GM23338 (cell line): ENCODE measurements at places on chromosomes 3 and 15. TPM values are rescaled to one million over a fixed set of nuclear protein-coding genes. Genes with fewer than 3 reads are reported as not detected.

GRCh38 chr15:63381301-63382204, at the start of gene CA12:
TSS of gene CA12 (minus strand) at chr15:63381846. CDS start at chr15:63381720, 126 bp downstream.
- peak; percentile 77 for DNase-seq

DNA sequence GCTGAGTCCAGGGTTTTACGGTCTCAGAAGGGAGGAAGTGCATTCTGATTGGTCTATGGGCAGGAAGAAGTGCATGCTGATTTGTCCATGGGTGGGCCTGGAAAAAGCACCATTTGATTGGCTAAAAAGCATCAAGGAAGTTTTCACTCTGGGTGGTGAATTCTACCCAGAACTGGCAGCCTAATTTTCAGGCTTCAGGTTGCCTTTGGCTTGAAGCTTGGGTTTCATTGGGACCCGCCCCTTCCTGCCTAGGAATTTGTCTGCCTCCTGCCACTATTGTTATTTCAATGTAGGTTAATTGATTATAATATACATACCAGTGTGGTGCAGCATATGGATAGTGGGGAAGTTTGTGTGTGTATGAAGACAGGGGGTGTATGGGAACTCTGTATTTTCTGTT, 1355.9 kb downstream of the SI start:
- peak; percentile 92 for DNase-seq

DNA sequence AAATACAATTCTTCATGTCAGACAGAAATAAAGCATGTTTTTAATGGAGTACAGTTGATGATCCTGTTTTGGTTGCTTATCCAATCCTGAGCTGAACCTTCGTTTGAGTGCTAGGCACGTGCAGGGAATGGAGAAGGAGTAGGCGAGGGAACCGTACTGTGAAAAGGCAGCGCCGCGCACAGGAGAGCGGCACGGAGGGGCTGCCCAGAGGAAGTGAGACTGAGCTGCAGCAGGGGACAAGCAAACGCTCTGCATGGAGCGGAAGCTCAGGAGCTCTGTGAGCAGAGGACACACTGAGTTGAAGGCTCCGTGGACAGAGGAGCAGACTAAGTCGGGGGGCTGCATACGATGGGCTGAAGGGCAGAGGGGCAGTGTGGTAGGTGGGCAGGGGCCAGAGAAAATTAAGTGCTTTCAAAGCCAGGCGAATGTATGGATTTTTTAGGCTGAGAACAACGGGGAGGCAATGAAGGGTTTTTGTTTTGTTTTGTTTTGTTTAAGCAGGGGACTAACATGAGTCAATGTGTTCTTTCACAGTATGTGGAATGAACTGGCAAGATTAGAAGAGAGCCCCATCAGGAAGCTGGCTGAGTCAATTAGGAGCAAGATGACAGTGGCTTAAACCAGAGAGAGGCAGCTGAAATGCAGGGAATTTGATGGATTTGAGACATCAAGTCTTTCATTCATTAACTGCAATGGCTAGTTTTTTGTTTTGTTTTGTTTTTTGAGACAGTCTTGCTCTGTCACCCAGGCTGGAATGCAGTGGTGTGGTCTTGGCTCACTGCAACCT, 23.8 kb upstream of the TM2D3 start:
- peak; percentile 37 for DNase-seq

Gene ANKRD63
- total RNA-seq: 0.59 and 0.74 TPM in 2 replicates
